Activated effector memory CD4-positive, alpha-beta T cell treated with Interleukin-2 at 50 U/mL for 16 hours (primary cell): ENCODE measurements at places on chromosomes 13 and 19.
A peak's percentile ranks its signal among the peaks of the same experiment; 100 is the strongest.

- DNase-seq: no peak
Observed at GRCh38 chr13:105165449-105166125, 1369.9 kb downstream of the EFNB2 start.

DNA sequence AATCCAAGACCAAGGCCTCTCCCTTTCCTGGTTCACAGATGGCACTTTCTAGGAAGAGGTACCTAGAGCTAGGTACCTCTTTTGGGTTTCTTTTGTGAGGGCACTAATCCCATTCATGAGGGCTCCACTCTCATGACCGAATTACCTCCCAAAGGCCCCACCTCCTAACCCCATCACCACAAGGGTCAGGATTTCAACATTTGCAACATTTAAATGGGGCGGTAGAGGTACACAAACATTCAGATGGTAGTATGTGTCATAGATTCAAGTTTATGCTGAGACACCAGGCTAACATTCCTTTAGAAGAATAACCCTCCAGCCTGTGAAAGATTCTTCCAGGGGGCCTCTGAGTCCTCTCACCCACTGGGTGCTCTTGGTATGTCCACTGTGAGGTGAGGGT is 116.3 kb downstream of the FOXO1 start:
- DNase-seq: no peak

DNA sequence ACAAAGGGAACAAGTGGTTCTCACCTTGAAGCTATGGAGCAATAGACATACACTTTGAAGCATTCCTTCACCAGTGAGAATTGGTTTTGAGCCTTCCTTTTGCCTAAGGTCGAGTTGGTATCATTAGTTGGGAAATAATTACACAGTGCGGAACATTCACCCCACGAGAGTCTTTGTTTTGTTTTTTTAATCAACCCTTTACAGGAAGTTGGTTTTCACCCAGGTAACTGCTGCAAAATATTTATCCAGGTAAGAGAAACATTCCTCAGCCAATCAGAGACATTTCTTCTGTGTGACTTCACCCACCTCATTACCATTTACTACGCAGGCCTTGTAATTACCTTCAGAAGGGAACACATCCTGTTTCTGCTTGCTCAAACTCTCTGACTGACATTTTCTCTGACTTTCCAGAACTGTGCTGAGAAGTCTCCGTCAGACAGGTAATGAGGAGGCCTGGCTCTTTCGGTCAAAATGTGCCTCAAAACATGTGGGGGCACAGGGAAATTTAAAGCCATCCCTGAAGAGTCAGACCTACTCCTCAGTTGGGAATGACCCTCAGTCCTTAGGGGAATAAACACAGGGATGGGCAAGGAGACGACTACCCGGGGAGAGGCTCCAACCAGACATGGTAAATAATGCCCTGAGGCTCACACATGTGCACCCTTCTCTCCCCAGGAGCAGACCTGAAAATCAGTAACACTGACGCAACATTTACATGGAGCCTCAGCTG is 22.7 kb upstream of the SERP2 start:
- DNase-seq: no peak

DNA sequence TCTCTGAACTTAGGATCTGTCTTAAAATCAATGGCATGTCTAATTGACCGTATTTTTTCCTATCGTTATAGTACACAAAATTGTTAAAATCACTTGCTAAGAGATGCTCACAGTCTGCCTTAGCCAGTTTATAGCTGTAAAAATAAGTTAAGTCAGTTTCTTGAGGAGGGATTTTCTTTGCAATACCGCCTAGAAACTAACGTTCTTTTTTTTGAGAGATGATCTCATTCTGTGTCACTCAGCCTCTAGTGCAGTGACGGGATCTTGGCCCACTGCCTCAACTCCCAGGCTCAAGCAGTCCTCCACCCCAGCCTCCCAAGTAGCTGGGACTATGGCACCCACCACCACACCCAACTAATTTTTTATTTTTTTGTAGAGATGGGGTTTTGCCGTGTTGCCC is 4.4 kb downstream of the CKAP2 start:
- no peak for DNase-seq

DNA sequence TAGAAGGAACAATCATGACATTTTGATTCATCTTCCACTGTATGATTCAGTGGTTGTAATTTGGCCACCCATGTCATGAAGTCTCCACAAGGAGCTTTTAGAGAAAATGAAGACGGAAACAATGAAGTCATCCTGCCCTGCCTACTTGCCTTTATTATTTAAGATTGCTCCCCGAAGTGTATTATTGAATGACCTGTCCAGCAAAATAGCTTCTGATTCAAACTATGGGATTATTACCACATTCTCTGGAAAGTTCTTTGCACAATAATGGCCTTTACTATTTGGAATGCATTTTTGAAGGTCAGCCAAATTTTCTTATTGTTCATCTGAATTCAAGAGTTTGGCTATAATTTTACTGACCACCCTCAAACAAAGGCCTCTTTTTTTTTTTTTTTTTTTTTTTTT is 77.8 kb upstream of the RFC3 start:
- no peak for DNase-seq

GRCh38 chr13:88464851-88465250 is 793.7 kb downstream of the SLITRK5 start:
- DNase-seq: no peak

DNA sequence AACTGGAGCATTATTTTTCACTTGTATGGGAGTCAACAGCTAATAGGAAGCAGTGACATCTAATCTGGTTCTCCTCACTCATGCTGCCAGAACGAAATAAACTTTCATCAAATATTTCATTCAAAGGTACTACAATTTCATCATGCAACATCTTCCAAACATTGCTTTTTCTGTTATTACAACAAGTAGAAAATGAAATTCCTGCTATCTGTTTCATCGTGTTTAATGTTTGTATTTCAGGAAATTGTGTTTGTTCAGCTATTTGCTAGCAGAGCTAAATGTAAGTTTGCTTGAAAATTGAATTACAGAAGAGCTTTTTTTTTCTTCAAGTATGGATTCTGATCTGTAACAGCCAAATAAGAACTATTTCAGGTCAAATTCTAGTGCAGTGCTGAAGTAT is 90.1 kb downstream of the SLITRK6 start:
- DNase-seq: no peak

DNA sequence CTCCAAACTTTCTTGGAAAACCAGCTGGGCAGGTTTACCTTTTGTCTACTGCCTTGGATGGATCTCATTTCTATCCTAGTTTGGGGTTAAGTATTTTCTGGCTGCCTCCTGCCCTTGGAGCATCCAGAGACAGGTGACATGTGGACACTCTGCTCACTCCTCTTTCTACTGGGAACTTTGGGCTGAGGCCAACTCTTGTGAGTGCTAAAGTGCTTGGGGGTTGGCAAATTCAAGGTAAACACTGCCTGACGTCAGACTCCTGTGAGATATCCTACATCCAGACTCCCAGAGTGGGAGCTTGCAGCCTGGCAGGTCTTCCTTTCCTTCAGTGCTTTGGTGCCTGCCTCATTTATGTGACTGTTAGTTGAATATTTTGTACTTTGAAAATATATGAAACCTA is 388.1 kb downstream of the KCNRG start:
- DNase-seq: no peak

- no peak for DNase-seq
Observed at GRCh38 chr19:23403581-23404324, 8.5 kb upstream of the ZNF91 start.

GRCh38 chr19:1864480-1865171 is 1.2 kb upstream of the KLF16 start:
- DNase-seq: peak; percentile 47

DNA sequence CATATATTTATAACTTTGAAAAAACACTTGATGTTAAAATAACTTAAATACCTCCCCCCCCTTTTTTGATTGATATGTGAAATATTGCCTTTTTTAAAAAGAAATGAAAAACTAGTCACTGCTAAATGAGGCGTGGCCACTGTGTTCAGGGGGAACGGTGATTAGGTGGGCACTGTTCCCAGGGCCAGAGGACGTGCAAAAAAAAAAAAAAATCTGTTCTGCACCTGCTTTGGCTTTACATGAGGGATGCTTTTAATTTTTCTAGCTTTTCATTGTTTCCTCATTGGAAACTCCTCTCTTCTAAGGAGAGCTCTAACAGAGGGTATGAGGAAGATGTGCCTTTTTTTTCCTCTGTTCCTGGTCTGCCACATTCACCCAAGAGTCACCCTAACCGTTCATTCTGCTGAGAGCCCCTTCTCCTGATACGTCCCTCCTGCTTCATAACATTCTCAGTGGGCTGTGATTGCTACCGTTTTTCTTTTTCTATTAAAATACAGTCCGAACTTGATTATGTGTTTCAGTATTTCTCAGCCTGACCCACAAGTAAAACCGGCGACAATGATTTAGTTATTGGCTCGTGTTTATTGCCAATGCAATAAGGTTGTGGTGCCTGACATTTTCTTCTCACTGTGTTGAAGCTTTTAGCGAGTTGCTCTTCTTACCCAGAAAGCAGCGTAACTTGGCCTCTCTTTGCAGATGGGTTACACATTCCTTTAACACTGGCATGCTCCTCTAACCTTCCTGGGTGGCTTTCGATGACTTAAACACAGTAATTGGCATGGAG is 64.8 kb upstream of the ZNF536 start:
- DNase-seq: no peak

GRCh38 chr19:33397536-33398360 is 24.2 kb downstream of the CEBPG start:
- DNase-seq: no peak

GRCh38 chr13:38685431-38685830 is 1.4 kb upstream of the FREM2 start:
- DNase-seq: no peak
